ENCODE measurements at places on chromosomes 12 and 14.

- DNase-seq = no peak
Observed at GRCh38 chr12:5293773-5294172, 138.1 kb upstream of the NTF3 start.

DNA sequence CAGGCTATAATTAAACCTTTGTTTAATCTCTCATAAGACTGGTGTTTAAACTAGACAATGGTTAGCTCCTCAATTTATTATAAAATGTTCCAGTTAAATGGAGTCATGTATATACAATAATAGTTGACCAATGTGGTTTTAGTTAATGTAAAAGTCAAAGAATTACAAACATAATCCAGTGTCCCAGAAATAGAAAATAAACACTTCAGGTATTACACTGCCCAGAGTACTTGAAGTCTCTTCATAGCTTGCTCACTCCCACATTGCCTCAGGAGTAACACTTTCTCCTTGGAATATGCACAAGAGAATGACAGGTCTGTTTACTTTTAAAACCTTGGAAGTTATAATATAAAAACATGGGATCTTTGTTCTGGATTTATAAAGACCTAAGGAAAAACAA, 60.5 kb downstream of the SLC38A1 start:
- DNase-seq = no peak

DNA sequence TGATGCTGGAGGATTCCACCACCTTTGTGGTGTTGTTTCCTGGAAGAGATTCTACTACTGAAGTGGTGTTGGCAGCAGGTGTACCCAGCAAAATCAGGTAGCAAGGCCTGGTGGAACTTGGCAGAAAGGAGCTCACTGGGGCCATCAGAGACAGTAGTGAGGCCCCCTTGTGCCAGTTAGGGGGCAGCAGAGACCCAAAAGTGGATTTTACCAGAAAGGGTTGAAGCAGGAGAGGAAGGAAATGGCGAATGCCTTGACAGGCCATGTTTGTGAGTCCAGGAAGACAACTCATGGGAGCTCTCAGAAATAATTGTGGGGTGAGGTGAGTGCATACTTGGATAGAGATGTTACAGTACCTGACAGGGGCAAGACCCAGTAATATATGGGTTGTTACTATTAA, 137.7 kb upstream of the FGD4 start:
- DNase-seq = peak; percentile 87

DNA sequence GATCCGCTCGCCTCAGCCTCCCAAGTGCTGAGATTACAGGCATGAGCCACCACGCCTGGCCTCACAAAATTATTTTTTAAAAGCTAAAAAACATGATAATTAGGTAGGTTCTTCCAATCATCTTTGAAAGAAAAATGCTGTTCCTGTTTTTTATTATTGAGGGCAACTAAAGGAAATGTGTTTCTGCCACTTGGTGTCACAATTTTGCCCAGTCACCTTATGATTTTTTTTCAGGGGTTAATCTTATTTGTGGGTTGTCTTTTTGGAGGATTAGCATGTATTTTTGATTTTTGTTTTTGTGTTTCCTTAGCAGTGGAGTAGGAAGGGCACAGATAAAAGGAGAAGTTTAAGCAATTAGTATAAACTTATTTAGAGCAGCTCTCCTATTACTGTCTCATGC, 79.8 kb downstream of the PRORP start:
- no peak for DNase-seq

- peak; percentile 11 for DNase-seq
Observed at GRCh38 chr14:50559990-50560930, at the start of gene ATL1. Gene ATL1, plus strand, starts transcription at chr14:50560145. Its CDS starts 121 bp downstream, at chr14:50560266.

DNA sequence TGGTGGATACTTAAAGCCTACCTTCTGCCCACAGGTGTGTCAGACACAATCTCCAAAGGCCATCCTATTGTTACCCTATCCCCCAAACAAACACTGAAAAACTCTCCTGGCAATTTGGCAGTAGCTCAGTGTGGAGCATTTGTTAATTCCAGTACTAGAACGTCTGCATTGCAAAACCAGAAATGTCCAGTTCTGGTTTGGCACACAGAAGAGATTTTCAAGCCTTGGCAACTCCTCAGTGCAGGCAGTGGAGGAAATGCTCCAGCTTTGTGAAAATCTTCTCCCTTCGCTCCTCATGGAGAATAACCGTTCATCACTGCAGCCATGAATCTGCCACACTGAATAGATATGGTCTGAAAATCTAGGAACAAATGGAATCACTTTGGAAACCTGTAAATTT, 5.3 kb upstream of the SOCS2 start:
- DNase-seq = no peak

GRCh38 chr14:61973981-61974380, 211.8 kb downstream of the SNAPC1 start:
- no peak for DNase-seq

GRCh38 chr12:29132316-29132715, 16.8 kb upstream of the FAR2 start:
- no peak for DNase-seq

DNA sequence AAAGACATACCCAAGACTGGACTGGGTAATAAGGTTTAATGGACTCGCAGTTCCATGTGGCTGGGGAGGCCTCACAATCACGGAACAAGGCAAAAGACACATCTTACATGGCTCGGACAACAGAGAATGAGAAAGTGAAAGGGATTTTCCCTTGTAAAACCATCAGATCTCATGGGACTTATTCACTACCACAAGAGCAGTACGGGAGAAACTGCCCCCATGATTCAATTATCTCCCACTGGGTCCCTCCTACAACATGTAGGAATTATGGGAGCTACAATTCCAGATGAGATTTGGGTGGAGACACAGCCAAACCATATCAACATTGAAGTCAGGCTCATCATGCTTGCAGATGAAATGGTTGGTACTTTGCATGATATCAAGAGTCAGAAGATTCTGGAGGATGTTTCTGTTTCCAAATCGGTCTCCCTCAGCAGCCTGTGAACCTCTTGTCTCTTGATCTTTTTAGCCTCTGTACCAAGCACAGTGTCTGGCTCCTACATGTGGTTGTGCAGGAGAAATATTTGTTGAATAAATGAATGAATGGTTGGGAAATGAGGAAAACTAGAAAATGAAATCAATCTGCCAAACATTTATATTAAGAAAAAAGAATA, 98.6 kb downstream of the VRK1 start:
- no peak for DNase-seq

- DNase-seq = no peak
Observed at GRCh38 chr14:29898470-29898869, 29.2 kb downstream of the PRKD1 start.

DNA sequence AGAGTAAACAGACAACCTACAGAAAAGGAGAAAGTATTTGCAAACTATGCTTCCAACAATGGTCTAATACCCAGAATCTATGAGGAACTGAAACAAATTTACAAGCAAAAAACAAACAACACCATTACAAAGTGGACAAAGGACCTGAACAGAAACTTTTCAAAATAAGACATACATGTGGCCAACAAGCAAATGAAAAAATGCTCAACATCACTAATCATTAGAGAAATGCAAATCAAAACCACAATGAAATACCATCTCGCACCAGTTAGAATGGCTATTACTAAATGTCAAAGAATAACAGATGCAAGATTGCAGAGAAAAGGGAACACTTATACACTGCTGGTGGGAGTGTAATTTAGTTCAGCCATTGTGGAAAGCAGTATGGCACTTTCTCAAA, 125.8 kb downstream of the C12orf42 start:
- DNase-seq = no peak

DNA sequence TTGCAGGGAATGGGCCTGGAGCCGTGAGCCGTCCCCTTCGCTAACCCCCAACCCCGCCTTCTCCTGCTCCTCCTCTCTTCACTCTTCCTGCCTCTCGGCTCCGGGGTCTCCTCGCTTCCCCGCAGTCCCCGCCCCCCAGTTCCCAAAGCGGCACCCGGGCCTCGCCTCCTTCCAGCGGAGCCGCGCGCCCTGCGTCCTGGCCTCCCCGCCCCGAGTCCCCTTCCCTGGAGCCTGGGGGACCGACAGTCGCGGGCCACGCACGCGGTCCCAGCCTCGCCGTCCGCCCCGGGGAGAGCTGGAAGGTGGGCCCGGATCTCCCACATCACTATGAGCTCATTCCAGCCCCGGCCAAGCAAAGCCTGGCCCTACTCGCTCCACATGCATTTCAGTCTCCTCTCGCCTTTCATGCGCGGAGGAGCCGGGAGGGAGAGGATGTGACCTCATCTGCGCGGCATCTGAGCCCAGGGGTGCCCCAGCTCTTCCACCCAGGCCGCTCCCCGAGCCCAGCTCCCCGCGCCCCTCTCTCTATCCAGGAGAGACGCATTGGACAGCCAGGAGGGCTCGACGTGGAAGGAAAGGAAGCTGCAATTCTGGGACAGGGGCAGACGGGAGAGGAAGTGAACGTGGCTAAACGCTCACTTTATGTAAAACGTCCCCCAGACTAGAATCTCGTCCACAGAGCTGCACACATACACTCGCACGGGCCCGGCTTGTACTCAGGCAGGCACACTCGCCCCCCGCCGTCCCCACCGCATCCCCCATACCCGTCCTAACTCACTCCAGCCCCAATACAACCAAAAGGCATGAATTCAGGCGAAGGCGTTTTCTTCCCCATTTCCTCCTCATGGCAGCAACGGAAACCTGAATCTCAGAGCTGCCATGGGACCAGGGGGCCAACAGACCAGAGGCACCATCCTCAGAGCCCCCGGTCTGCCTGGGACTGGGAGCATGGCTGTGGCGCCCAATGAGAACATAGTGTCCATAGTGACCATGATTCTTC, 108.7 kb upstream of the CCND2 start:
- DNase-seq = no peak

GRCh38 chr12:1962051-1963020, 41.9 kb downstream of the DCP1B start:
- DNase-seq = no peak

- no peak for DNase-seq
Observed at GRCh38 chr14:96980835-96981234, 183.7 kb downstream of the VRK1 start.

DNA sequence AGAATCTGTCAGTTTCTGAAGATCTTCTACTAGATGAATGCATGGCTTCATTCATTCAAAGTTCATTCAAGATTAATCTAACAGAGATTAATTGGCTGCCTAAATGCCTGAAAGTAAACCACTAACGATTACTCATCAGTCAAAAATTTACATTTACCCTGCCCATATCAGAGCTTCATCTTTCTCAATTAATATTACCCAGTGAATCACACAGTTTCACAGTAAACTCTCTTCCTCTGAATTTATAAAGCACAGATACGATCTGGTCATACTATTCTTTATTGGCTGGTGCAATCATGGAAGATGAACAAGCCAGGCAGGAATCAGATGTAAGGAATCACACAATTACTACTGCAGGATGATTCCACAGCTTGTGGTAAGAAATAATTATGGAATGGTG, 377.7 kb downstream of the SLC16A7 start:
- no peak for DNase-seq

DNA sequence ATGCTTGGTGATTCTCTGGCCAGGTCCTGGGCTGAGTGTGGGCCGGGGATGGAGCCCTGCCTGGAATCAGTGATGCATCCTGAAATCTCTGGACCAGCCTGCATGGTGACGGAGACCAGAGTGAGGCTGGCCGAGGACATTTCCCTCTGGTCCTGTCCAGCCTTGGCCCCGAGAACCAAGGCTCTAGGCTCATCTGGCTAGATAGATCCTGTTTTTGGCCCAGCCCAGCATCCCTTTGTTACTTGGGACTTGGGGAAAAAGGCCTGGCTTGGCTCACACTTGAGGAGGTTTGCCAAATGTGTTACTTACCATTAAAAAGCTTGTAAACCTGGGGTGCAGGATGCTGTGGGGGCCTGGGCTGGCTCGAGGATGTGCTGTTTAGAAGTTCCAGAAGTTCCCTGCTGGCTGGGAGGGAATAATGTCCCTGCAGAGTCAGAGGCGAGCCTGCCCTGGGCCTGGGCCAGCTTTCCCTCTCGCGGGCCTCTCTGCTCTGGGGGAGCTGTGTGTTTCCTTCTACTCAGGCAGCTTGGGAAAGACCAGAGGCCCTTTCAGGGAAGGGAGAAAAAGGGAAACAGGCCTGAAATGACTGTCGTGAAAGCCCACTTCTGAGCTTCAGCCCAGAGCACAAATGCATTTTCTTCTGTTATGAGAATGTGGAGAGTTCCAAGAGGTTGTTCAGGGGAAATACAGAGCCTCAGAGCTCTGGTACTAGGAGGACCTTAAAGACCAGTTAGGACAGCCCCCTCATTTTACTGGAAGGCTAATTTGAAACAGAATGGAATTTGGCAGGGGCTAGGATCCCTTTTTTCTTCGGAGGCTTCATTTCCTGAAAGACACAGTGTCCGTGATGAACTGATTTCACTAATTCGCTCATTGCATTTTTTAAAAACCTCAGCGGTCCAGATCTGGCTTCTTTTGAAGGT, 47.2 kb upstream of the CTDSP2 start:
- DNase-seq = no peak

- DNase-seq = no peak
Observed at GRCh38 chr12:55250944-55251343, 6.5 kb downstream of the OR6C74 start.

DNA sequence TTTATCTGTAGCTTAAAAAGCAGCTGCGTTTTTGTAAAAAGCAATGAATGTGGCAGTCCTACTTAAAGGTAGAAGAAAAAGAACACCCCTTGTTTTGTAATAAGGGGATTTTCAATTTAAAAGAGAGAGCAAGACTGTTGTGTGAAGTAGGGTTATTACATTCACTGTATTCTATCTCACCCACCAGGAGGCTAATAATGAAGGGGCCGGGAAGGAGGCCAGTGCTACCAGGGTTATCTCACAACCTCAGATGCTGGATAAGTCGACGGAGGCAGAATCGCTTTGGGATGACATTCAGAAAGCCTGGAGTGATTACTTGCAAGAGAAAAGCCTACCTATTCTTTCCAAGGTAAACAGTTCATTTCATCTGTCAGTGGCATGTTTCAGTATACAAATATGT, 97.7 kb downstream of the RMST start:
- DNase-seq = no peak

DNA sequence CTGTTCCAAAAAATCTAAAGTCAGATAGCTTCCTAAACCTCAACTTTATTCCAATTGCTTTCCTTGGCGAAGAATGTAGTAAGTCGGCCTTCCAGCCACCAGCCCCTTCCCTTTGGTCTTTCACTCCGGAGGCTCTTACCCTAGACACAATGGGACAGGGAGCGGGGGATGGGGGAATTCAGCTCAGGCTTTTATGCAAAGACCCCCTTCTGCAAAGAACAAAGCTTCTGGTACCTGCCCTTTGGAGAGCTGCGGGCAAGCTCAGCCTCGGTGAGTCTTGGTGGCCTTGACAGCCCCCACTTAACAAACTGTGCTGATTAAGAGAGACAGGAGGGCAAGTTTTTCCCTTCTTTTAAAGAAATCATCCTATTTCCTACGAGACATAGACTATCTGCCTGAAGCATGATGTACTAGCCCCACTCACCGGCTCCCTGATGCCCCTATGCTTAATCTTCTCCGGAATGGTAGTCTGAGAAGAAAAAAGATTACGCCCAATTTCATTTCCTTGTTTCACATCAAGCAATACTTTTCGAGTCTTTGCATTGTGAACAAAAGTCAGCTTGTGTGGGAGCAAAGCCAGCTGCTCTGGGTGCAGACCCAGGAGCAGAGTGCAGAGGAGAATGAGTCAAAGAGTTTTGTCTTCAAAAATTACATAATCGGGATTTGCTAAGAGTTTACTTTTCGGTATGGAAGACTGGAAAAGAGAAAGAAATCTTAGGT, 1.5 kb upstream of the NANOG start:
- no peak for DNase-seq

GRCh38 chr12:120943482-120943881, 34.9 kb upstream of the HNF1A start:
- DNase-seq = no peak

- DNase-seq = no peak
Observed at GRCh38 chr12:6306151-6306550, 4.3 kb upstream of the PLEKHG6 start.

- DNase-seq = peak; percentile 32
Observed at GRCh38 chr14:73457041-73457923, 1.1 kb downstream of the NUMB start.
